LoVo (cell line): ENCODE measurements at places on chromosomes 12 and 14.

DNA sequence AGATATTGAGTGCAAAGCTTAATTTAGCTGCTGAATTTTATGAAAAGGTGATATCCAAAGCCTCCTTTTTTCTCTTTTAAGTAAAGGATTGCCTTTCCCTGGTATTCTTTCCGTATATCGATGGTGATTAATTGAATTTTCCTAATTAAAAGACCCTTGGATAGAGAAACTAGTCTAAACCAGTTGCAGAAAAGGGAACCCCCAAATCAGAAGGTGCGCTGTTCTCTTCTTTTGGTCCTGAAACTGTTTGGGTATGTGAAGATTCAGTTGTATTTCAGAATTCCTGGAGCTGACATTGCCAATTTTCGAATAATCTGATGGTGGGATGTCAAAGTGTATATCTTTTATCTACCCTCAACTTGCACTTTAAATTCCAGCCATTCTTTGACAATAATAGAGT is 1.9 kb downstream of the GPHN start:
- DNase-seq = no peak

DNA sequence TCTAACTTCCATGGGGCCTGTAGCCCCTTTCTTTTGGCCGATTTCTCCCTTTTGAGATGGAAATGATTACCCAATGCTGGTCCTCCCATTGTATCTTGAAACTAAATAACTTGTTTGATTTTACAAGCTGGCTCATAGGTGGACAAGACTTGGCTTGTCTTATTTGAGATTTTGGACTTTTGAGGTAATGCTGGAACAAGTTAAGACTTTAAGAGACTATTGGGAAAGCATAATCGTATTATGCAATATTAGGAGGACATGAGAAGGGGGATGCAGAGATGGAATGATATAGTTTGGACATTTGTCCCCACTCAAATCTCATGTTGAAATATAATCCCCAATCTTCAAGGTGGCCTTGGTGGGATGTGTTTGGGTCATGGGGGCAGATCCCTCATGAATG is 49.2 kb upstream of the LYZ start:
- DNase-seq = no peak

- DNase-seq = no peak
Measured at GRCh38 chr12:77537663-77538062, 293.0 kb upstream of the NAV3 start.

DNA sequence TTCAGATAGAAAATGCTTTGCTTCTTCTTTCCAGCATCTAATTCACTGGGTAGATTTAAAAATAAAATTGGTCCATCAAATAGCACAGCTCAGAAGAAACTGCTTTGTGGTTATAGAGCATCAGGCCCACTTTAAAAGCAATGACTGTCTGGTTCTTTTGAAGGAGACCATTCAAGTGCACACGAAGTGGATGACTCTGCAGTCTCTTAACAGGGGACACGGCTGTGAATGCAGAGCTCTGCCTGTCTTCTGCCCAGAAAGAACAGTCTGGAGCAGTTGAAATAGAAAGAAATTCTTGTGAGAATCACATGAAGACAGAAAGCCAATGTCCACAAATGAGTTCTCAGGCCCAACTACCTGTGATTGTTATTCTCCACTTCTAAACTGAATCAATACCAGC is 138.7 kb upstream of the PLEKHA5 start:
- DNase-seq = no peak

- DNase-seq = no peak
Measured at GRCh38 chr14:100573002-100573756, 14.0 kb downstream of the BEGAIN start.

DNA sequence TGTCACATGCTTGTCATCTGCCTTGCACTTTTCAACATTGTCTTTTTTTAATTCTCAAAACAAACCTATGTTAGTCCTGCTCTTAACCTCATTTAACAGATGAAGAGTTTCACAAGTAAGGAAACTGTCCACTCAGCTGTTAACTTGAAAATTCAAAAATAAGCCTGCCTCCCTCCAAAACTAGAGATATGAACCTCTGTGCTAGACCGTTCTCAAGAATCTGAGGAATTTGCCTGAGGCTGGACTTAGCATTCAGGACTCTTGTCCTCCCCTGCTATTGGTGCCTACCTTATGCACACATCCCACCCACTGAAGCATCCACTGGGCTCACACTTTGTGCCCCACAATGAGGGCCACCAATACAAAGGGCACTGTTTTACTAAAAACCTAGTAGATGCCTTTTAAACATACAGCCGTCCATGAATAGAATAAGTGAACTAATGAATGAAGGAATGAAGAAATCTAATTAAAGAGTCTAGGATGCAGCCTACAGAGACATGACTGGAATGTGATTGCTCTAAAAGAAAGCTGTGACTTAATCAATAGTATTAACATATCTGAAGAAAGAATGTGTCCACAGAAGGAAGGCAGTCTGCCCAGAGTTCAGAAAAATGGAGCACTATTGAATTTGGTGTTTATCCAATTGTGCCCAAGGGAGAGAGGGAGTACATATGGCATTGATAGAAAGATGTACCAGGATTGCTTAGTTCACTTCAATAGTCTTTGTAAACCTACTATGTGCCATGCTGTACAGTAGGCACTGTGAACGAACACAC is 238.5 kb downstream of the SPTSSA start:
- DNase-seq = no peak

GRCh38 chr12:70721216-70721615 is 84.0 kb upstream of the PTPRB start:
- no peak for DNase-seq

DNA sequence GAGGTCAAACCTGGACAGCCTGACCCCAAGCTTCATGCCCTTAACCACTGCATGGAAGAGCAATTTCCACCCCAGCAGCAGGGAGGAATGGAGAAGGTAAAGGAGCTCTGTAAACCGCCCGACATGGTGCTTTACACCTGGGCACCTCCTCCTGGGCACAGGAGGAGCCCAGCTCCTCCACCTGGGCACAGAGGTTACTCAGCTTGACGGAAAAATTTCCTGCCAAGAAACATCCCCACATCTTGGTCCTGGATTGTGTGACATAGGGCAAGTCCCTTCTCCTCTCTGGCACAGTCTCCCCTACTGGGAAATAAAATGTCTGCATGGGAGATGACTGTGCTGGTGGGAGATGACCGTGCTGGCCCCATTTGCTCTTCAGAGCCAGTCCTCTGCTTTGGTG is 40.8 kb downstream of the TTC7B start:
- DNase-seq = no peak

GRCh38 chr12:69094606-69095216 is 144.7 kb upstream of the CPSF6 start:
- DNase-seq = no peak
